Endodermal cell (in vitro differentiated cells): ENCODE measurements at places on chromosomes 12 and 14. TPM values are rescaled to one million over a fixed set of nuclear protein-coding genes. Genes with fewer than 3 reads are reported as not detected.

Gene LYZ
- 0.20 TPM in 1 of 2 replicates, not detected in the other for total RNA-seq

Gene MORN3
- total RNA-seq = 0.89 to 2.1 TPM (median 1.4 TPM) in 3 replicates

Gene TMPRSS12
- not detected in 3 replicates for total RNA-seq

Gene TCL1B
- total RNA-seq = 0.93 and 0.95 TPM in 2 replicates

Gene STXBP6
- total RNA-seq = 0.64 to 1.5 TPM (median 0.65 TPM) in 3 replicates

Gene NUAK1
- total RNA-seq = 16.8 and 17.8 TPM in 2 replicates

Gene NRIP2
- 0.45 TPM in 1 of 2 replicates, not detected in the other for total RNA-seq

Gene ELK3
- total RNA-seq = 18.1 and 18.2 TPM in 2 replicates

Gene POLE2
- 12.6 to 33.6 TPM (median 29.6 TPM) in 3 replicates for total RNA-seq

Gene FAM186B
- total RNA-seq = 0.26 and 0.34 TPM in 2 replicates
